ENCODE measurements at places on chromosomes 12 and 14. TPM values are rescaled to one million over a fixed set of nuclear protein-coding genes. Genes with fewer than 3 reads are reported as not detected.

The CLEC9A gene
- total RNA-seq = not detected

The TCL1A gene
- not detected for total RNA-seq

The TSHR gene
- not detected for total RNA-seq

The KRT6C gene
- 138 TPM for total RNA-seq

The PLCZ1 gene
- total RNA-seq = not detected

The THAP2 gene
- 2.6 TPM for total RNA-seq

The C3AR1 gene
- total RNA-seq = not detected

DNA sequence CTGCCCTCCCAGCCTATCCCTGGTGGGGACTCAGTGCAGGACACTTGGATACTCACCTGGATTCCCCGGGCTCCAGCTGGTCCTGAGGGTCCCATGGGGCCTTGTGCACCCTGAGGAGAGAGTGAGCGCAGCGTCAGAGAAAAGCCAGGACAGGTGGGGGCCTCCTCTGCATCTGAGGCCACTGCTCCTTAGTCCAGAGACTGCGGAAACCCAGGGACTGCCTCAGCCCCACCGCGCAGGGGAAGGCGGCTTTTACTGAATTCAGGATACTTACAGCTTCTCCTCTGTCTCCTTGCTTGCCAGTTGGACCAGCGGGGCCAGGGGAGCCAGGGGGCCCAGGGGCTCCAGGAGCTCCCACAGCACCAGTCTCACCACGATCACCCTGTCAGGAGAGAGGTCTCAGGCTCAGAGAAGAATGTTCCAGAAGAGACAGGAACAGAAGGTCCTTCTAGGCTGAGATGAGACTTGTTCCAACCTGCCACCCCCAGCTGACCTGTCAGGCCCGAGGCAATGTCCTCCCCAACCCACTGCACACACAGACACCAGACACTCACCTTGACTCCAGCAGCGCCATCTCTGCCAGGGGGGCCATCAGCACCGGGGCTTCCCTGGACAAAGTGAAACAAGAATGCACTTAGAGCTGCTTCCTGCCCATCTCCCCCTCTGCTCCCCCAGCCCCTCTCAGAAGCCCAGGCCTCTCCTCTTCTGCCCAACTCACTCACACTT is 13.8 kb downstream of the TMEM106C start:
- peak; percentile 61 for DNase-seq

DNA sequence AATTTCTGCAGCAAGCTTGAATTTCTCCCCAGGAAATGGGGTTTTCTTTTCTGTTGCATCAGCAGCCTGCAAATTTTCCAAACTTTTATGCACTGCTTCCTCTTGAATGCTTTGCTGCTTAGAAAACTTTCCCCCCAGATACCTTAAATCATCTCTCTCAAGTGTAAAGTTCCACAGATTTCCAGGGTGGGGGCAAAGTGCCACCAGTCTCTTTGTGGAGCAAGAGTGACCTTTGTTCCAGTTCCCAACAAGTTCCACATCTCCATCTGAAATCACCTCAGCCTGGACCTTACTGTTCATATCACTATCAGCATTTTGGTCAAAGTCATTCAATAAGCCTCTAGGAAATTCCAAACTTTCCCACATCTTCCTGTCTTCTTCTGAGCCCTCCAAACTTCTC is 241.6 kb upstream of the TMTC1 start:
- DNase-seq = no peak

DNA sequence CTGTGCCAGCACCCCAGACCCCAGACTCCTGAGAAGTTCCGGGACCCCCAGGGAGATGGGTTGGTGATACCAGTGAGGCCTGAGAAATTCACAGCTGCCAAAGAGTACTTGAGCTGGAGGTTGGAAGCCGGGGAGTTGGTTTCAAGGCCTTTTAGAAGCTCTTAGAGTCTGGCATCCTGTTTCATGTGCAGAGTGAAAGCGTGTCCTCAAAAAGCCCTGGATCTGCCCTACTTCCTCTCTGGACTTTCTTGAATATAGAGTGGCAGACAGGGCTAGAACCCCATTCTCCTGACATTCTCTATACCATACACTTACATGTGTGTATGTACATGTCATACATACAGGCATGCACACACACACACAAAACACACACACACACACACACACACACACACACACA is 31.3 kb upstream of the PPM1A start:
- DNase-seq = no peak

DNA sequence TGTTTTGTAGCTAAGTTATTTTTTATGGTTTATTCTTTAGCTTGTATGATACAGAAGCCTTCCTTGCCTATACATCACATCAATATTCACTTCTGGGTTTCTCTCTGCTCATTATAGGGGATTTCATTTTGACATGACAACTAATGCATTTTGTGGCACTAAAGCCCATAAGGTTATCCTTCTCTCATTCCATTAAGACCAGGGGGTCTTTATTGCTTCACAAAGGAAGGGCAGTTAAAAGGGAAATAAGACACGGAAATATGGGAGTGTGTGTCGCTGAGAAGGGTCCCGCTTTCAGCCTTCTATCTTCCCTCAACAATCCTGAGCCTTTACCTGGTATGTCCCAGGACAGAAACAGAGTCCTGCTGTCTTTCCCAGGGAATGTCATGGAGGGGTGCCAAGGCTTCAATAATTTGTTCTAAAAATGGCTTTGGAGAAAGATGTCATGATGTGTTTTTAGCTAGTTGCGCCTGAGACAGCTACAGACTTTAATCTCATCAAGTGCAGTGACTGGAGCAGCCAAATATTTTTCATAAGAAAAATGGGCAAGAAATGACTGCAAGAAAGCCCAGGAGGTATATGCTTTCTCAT is 1145.4 kb upstream of the TMEM132C start:
- no peak for DNase-seq

DNA sequence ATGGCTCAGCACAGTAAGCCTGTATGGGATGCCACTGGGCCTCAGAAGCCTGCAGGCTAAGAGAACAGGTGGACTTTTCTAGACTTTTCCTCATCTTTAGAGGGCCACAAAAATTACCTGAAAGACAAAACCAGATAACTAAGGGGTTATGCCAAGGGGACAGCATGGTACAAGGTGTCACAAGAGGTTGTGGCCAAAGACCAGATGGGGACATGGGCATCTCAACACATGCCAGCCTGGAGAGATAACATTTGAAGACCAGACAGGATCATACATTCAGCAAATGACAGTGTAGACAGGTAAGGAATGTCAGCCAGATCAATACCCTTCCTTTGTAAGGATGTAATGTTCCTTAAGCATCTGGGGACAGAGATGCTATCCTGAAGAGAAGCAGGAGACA is 8.9 kb upstream of the CRY1 start:
- no peak for DNase-seq

- no peak for DNase-seq
These were observed 31.4 kb downstream of the PPFIBP1 start for GRCh38 chr12:27555361-27555760.

- DNase-seq = peak; percentile 90
These were observed 87.7 kb downstream of the PTPRB start for GRCh38 chr12:70549340-70550179.

- peak; percentile 15 for DNase-seq
These were observed 64.8 kb downstream of the WSCD2 start for GRCh38 chr12:108193917-108194316.
